ENCODE measurements at places on chromosomes 4 and X.

- DNase-seq, result peak; percentile 12
Observed at GRCh38 chrX:150575419-150575814, 7.0 kb downstream of the MTM1 start.

DNA sequence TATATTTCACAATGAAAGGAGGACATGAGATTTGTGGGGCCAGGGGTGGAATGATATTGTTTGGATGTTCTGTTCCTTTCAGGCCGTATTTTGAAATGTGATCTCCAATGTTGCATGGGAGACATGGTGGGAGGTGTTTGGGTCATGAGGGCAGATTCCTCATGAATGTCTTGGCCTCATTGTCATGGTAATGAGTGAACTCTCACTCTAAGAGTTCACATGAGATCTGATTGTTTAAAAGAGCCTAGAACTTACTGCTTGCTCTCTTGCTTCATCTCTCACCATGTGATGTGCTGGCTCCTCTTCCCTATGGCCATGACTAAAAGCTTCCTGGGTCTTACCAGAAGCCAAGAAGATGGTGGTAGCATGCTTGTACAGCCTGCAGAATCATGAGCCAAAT is 1183.0 kb downstream of the TECRL start:
- no peak for DNase-seq

DNA sequence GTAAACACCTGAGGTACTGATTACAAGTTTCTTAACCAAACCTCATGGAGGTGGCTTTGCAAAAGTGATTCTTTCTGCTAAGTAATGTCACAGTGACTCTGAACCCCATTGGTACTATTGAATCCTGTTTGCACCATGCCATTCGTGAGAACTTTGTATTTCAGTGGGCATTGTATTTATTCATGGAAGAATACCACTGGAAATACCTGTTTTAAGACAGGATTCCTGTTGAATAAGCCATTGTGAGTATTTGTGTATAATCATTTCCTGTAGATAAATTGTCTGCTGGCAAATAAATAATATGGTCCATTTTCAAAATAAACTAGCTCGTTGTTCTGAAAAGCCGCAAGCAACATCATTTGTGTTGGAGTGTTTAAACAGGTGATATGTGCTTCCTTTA is 136.4 kb upstream of the GUCY1A1 start:
- DNase-seq, result no peak

DNA sequence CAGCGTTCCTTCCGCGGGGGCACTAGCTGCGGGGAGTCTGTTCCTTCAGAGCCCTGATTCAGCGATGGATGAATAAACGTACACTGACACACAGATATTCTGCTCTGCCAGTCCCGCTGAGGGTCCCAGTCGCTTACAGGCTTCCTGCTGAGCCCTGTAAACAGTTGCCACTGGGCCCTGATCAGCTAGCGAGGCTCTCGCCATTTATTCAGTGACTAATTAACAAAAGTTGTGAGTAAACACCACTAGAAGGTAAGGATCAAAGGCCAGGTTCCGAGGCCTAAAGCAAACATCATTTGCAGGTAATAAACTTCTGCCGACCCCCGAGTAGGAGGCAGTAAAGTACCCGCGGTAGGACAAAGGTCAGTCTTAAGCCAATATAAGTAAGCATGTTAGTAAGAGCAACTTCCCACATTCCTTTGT is 442.6 kb upstream of the GALNT7 start:
- DNase-seq, result no peak

DNA sequence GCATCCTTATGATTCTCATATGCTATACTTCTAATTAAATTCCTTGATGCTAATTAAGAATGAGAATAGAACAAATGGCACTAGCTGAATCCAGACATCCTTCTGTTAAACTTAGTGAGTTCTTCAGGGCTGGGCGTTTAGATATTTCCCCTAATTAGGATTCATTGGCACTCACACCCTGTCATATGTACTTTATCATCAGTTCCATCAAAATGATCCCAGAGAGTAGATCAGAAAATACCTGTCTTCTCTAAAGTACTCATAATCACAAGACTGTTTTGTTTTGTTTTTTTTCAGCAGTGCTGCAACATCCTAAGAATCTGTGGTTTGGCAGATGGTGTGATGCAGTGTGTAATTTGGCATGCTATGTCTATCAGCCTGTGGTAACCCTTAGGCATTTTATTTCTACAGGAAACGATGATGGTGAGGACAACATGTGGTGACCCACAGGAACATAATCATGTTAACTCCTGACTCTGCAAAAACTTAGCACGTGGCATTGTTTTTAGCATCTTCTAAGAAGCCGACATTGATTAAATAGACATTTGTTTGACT is 2528.4 kb downstream of the ARAP2 start:
- peak; percentile 26 for DNase-seq

GRCh38 chr4:7160439-7160838 is 31.9 kb upstream of the SORCS2 start:
- no peak for DNase-seq

DNA sequence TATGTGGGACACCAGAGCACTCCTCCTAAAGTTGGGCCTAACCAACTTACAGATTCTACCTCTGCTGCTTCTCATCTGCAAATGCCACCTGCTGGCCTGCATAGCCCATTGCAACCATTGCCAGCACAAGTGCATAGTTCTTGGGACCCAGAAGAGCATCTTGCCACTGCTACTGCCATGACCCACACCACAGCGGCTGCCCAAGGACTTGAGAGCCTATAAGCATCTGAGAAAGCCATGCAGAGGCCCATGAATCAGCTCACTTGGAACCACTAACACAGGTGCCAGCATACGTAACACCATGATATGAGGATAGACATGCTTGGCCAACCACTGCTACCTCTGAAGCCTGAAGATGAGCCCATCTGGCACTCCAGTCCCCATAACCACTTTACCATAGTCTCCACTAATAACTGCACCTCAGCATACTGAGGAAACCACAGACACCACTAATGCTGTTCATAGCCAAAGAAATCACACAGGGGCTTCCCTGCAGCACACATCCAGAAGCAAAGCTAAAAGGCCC is 258.1 kb upstream of the AGTR2 start:
- DNase-seq, result no peak

DNA sequence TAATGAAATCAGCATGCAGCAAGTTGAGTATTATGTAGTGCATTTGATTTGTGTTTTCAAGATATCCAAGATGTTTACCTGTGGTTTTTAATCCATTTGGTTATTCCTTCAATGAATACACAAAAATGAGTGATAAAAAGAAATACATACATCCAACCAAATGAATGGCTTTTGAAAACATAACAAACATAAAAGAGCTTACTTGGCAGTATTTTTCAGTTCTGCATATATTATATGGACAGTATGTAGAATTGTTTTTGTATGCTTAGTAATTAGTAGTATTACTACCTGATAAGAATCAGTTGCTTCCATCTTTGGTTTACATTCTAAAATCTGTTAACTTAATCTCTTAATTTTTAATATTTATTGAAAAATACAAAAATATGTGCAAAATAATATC is 908.9 kb upstream of the AGA start:
- no peak for DNase-seq

DNA sequence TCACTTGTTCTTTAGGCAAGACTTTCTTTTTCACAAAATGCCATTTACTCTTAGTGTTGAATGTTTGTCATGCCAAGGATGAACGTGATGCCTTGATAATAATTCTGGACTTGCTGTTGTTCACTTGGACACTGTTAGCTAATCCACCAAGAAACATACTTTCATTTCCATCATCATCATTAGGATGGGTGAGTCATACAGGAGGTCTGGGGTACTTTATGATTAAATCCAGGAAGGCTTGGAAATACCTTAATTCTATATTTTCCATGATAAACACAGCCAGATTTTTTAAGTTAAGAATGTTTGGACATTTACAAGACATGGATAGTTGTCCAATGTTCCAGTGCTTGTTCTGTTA is 260.7 kb upstream of the GIMD1 start:
- no peak for DNase-seq

- no peak for DNase-seq
Observed at GRCh38 chr4:74665876-74666275, 128.4 kb downstream of the BTC start.

DNA sequence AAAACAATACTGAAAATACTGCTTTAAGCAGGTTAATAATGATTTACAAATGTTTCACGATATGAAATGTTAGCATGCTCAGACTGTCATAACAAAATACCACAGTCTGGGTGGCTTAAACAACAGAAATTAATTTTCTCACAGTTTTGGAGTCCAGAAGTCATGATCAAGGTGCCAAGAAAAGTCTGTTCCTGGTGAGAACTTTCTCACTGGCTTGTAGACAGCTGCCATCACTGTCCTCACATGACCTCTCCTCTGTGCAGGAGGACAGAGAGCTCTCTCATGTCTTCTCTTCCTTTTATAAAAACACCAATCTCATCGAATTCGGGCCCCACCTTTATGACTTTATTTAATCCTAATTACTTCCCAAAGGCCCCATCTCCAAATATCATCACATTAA is 426.7 kb downstream of the KLHL13 start:
- no peak for DNase-seq

DNA sequence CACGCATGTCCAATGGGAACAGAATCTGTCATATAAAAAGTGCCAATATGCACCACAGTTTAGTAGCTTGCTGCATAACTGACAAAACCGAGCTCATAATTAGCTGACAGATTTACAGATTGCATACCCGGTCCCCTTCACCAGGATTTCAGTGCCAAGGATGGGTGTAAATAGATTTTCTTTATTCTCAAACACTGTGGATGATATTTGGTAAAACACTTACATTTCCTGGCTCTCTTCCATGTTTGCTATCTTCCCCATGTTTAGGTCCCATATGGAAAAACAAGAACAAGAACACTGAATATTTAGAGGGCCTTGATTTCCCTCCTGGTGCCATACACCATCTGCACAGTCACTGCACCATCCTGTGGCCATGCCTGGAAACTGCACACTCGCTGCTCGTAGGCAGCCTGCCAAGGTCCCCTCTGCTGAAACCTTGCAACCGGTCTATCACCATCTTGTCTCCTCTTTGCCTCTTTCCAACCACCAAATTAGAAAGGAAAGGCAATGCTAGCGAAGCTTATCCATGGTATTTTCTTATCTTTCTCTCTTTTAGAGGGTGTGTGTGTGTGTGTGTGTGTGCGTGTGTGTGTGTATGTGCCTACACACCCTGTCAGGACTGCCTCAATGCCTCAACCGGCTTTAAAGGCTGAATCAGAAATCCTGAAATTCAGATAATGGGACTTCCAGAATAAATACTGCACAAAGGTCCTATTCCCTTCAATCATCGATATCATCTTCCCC is 124.2 kb upstream of the MBNL3 start:
- DNase-seq, result peak; percentile 0

- DNase-seq, result no peak
Observed at GRCh38 chr4:126582737-126583136, 1050.0 kb upstream of the INTU start.

GRCh38 chr4:9962611-9963314 is 58.5 kb downstream of the SLC2A9 start:
- no peak for DNase-seq

DNA sequence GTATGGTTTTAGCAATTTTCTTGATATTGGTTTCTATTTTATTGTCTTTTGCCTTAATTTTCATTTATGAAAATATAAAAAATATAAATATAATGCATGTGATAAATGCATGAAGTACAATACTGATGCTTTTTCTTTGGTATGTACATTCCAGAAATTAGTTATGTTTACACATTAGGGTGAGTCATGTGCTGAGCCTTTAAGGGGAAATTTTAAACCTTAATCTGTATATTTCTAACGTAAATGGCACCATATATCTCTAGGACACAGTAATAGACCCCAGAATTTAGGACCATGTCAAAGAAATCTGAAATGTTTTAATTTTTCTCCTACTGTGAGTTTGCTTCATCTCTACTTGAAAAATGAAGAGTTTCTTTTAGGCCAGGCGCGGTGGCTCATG is 117.8 kb upstream of the SPRY1 start:
- no peak for DNase-seq

DNA sequence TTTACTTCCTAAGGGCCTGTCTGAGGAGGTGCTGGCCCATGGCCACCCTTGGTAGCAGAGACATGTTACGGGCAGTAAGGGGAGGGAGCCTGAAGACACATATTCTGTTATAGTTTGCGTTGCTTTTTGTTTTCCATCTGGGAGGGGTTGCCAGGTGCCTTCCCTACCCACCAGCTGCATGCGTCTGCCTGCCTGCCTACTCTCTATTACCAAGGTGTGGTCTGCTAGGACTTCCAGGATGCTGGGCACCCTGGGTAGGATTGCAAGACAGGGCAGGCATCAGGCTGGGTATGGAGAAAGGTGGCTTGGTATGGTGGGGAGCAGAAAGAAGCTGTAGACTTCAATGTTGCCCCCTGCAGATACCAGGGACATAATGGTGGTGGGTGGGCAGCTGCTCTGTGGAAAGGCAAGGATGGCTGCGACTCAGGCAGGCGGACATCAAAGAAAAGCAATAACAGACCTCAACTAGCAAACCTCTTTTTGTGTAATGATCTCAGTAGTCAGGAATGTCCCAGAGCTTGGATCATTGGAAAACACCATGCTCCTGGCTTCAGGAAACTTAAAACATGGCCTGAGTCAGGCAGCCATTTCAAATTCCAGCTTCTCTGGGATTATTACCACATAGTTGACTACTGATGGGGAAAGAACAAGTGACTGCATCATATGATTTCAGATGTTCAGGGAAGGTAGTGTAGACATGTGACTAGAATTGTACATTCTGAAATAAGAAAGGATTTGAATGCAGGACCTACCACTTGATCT is 67.8 kb downstream of the HOPX start:
- DNase-seq, result no peak

DNA sequence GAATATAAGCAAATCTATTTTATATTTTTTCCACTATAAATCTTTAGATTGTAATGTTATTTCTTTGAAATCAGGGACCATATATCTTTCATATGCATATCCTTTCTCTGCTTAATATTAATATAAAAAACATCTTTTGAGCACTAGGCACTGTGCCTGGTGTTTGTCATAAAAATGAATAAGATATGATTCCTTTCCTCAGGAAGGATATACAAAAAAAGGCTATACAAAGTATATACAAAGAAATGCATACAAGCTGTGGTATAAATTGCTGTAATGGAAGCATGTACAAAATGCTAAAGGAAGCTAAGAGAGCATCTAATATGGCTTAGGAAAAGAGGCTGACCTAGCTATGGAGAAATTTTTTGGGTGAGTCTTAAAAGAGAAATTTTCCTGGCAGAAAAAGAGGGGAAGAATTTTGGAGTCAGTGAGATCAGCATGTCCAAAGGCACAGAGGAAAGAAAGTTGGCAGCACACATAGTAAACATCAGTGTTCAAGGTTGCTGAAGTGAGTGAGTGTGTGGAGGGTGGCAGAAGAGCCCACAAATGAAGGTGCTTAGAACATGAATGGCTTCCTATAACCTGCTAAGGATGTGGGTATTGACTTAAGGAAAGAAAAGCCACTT is 500.0 kb downstream of the SPRY1 start:
- no peak for DNase-seq

Data from amniotic stem cell (primary cell).